Renal pelvis (tissue), 12 donors: ENCODE measurements at places on chromosomes 1 and 21.

DNA sequence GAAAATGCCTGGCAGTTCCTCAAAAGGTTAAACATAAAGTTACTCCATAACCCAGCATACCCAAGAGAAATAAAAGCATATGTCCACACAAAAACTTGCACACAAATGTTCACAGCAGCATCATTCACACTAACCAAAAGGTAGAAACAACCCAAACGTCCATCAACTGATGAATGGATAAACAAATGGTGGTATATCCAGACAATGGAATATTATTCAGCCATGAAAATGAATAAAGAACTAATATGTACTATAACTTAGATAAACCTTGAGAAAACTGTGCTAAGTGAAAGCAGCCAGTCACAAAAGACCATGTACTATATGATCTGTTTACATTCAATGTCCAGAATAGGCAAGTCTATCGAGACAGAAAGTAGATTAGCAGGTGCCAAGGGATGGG lies 60.4 kb downstream of the CAMK2N1 start:
- no peak for DNase-seq

- no peak for DNase-seq
Measured at GRCh38 chr1:53046930-53047329, 15.1 kb upstream of the PODN start.

DNA sequence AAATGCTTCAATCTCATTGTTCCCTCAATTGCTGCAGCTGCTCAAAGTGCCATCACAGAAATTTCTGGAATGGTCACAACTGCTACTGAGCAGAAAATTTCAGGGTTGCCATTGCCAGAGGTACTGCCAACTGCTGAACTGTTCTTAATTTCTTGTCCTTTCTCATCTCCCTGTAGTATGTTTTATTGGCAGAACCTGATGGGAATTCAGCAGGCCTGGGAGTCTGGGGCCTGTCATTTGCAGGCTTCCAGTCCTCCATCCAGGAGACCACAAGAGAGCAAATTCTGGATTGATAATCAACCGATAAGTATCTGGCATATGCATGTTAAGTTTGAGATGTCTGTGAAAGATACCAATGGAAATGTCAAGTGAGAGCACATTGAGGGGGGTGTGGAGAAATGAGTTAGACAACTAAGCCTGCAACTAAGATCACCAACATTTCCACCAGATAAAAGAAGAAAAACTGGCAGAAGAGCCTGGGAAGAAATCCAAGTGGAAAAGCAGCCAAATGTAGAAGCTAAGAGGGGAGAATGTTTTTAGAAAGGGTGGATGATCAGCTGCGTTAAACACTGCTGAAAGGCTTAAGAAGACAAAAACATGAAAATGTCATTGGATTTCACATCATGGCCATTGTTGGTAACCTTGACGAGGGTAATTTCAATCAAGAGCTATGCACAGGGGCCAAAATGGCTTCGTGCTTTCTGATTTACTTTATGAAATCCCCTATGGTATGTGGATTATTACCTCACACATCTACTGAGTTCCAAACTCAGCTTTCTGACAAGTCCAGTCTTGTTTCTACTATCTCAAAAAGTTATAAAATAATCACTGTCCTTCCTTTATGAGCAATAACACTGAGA lies 648.1 kb downstream of the PLPP3 start:
- DNase-seq, result no peak

DNA sequence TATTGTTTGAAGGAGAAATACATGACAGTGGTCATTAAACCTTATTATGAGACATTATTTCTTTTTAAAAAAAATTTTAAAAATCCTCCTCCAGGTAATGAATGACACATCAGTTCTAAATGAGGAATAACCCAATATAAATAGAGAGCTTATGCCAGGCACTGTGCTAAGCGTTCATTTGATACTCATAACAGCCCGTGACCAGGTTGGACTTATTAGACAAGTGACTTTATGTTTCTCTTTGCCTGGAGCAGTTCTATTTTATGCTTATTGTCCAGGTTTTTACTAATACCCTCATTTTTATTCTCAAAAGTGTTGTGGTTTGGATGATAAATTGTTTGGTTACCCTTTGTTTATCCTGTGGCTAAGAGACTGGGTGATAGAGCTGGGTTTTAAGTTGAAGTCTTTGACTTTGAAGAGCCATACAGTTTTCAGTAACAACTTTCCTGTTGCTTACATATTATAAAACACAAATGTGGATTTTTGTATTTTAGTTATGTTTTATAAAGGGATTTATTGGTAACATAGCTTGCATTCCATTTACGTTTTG lies 84.2 kb downstream of the RABGAP1L start:
- no peak for DNase-seq

GRCh38 chr1:238981317-238981933 lies 404.9 kb upstream of the CHRM3 start:
- no peak for DNase-seq

- DNase-seq, result no peak
Measured at GRCh38 chr21:10641107-10641506, 119.7 kb downstream of the TPTE start.

- DNase-seq, result no peak
Measured at GRCh38 chr1:200706111-200706814, 32.4 kb upstream of the CAMSAP2 start.

GRCh38 chr1:230270559-230271281 lies 155.4 kb downstream of the PGBD5 start:
- no peak for DNase-seq

DNA sequence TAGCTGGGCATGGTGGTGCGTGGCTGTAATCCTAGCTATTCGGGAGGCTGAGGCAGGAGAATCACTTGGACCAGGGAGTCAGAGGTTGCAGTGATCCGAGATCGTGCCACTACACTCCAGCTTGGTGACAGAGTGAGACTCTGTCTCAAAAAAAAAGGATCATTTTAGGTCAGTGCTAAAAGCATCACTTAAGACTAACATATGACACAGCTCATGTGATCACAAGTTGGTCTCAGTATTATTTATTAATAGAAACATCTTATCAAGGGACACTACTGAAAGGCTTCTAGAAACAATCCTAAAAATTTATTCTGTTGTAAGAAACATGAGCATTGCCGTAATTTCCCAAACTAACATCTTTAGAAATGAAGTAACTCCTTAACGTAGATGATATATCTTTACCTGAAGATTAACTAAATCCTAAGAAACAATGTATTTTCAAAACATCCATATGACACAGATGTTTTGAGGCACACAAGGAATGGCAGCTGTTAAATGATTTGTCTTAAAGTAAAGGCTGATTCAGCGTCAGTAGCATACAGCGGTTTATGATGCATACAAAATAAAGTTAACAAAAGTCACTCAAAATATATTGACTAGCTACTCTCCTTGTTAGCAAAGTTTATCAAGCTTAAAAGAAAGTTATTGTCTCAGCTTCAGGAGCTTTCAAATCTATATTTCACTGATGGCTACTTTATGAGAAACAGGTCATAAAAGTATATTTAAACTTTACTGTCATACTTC lies 2.6 kb downstream of the NIBAN1 start:
- no peak for DNase-seq

DNA sequence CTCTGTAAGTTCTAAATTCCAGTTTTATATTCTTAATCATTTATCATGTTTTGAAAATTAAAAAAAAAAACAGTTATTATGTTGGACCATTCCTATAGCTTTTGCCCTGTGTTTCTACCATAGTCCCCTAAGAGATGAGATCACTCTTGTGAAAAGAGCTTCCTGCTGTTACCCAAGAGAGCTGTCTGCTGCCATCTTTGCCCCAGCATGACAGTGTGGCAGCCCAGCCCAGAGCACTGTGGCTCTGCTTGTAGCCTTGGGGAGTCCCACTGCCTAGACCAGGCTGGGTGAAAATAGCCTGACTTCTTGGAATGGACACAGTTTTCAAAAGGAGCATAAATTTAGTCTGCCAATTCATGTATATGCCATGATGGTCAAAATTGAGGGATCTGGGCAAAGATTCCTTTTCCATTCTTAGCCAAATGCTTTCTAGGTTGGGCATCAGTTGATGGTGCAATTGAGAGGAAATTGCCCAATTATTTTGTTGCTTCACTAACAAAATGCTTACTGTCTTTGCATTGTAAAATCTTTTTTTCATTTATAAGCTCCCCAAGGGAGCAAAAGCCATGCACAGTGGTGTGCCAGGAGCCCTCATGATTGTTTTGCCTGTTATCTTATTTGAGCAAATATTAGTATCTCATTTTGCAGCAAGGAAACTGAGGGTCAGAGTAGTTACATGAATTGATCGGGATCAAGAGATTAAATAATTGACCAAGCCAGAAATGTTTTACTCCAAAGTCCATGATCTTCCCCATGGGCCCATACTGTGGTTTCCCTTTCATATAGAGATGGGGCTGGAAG lies 72.8 kb downstream of the ETS2 start:
- DNase-seq, result no peak

DNA sequence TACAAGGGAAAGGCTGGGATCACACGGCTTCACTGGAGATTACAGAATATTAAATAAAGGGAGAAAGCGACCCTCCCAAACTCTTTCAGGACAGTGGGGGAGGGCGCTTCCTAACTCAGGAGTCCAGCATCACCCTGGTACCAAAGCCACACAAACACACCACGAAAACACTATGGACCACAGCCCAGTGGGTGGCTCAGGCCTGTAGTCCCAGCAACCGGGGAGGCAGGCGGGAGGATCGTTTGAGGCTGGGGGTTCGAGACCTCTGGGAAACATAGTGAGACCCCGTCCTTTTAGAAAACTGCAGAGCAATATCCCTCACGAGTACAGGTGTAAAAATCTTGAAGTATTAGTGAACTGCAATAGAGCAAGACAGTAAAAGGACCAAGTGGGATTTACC lies 16.0 kb downstream of the TRIM11 start:
- DNase-seq, result no peak

DNA sequence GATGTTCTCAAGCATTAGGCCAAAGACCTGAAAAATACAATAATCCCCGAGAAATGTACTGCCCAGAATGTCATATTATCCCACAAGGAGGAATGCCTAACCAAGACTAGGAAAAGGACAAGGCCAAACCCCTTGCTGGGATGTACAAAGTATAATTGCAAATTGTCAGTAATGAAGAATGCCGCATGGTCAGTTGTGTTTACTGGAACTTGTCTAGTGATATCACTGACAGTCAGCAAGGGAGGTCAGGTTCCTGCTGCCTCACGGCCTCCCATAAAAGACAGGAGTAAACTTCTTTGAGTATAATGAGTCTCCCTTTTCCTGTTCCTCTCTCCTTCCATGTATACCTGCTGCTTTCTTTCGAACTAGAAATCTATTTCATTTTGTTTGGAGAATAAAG lies 222.8 kb downstream of the RHOU start:
- DNase-seq, result no peak

DNA sequence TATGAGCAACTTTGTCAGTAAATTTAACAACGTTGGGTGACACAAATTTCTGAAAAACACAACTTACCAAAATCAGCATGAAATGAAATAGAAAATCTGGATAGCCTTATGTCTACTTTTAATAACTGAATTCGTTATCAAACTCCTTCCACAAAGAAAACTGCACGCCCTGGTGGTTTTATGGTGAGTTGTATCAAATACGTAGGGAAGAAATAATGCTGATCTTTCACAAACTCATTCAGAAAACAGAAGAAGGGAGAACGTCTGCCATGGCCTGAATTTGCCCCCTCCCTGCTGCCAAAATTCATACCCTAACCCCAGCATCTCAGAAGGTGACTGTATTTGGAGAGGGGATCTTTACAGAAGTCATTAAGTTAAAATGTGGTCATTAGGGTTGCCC lies 50.0 kb upstream of the COL18A1 start:
- DNase-seq, result no peak

- no peak for DNase-seq
Measured at GRCh38 chr1:167627865-167628641, 2.0 kb upstream of the RCSD1 start.

GRCh38 chr1:78437941-78438340 lies 52.8 kb upstream of the PTGFR start:
- no peak for DNase-seq

DNA sequence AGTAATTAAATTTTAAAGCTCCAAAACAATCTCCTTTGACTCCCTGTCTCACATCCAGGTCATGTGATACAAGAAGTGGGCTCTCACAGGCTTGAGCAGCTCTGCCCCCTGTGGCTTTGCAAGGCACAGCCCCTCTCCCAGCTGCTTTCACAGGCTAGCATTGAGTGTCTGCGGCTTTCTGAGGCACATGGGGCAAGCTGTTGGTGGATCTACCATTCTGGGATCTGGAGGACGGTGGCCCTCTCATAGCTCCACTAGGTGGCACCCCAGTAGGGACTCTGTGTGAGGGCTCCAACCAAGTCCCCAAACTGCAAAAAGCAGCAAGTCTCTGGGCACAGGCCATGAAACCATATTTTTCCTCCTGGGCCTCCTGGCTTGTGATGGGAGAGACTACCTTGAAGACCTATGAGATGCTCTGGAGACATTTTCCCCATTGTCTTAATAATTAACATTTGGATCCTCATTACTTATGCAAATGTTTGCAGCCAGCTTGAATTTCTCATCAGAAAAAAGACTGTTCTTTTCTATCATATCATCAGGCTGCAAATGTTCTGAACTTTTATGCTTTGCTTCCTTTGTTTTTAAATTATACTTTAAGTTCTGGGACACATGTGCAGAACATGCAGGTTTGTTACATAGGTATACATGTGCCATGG lies 554.1 kb upstream of the OLFM3 start:
- DNase-seq, result no peak

DNA sequence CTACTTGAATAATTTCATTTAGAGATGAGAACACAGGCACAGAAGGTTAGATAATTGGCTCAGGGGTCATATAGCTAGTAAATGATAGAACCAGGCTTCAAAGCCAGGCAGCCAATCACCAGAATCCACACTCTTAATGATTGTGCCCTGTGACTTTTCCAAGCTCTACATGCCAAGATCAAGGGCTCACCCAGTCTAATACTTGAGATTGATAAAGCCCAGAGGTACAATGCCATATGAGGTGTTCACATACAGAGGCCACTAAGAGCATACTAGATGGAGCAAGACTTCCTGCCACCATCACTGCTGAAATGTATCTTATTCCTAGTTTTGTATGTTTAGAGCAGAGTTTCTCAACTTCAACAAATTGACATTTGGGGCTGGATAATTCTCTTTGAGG lies 40.9 kb upstream of the MCOLN3 start:
- no peak for DNase-seq

GRCh38 chr21:18138507-18138906 lies 106.1 kb upstream of the CHODL start:
- DNase-seq, result no peak

DNA sequence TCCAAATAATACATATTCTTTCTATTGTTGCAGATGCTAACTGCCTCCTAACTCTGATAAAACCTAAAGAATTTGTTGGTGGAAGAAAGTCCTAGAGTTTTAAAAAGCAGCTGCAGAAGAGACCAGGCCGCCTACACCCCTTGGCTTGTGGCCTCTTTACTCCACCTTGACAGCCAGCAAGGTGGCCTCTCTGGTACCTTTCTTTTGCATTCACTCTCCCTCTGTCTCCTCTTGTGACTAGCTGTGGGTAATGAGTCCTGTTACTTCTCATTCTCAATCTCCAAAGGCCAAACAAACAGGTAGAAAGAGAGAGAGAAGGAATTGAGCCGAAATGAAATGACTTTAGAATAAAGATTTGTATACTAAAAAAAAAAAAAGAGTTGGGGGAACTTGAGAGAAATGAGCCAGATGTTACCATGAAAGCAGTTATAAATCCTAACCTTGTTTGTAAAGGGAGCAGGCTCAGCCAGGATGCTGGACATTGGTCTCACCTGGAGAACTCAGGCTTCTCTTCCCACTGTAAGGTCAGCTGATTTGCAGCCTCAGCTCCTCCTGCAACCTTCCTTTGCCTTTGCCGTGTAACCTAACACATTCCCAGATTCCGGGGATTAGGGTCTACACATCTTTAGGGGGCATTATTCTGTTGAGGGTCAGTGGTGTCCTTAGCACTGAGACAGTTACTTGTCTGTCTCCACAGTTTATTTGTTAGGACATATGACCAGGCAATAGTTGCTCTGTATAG lies 164.1 kb upstream of the IRF2BP2 start:
- no peak for DNase-seq
